ENCODE measurements at places on chromosomes 2 and 18. TPM values are rescaled to one million over a fixed set of nuclear protein-coding genes. Genes with fewer than 3 reads are reported as not detected.

CAPN13 gene
- not detected for total RNA-seq

MC5R gene
- total RNA-seq: not detected

RAPH1 gene
- 1.9 TPM for total RNA-seq

POLE4 gene
- 32.7 TPM for total RNA-seq

ONECUT2 gene
- not detected for total RNA-seq

HMSD gene
- not detected for total RNA-seq

LDAH gene
- total RNA-seq: 3.0 TPM

CTAGE1 gene
- total RNA-seq: not detected

NOP58 gene
- 352 TPM for total RNA-seq

RPRM gene
- 0.44 TPM for total RNA-seq

B3GNT7 gene
- 2.7 TPM for total RNA-seq

SERPINB3 gene
- total RNA-seq: not detected

RAMP1 gene
- total RNA-seq: not detected

MBD2 gene
- 71.4 TPM for total RNA-seq
